Gastrocnemius medialis (tissue), 4 donors: ENCODE measurements at places on chromosomes 2 and 18. TPM values are rescaled to one million over a fixed set of nuclear protein-coding genes. Genes with fewer than 3 reads are reported as not detected.

The INHBB gene
- total RNA-seq = 15.6 TPM

The BOLL gene
- total RNA-seq = 2.4 TPM

DNA sequence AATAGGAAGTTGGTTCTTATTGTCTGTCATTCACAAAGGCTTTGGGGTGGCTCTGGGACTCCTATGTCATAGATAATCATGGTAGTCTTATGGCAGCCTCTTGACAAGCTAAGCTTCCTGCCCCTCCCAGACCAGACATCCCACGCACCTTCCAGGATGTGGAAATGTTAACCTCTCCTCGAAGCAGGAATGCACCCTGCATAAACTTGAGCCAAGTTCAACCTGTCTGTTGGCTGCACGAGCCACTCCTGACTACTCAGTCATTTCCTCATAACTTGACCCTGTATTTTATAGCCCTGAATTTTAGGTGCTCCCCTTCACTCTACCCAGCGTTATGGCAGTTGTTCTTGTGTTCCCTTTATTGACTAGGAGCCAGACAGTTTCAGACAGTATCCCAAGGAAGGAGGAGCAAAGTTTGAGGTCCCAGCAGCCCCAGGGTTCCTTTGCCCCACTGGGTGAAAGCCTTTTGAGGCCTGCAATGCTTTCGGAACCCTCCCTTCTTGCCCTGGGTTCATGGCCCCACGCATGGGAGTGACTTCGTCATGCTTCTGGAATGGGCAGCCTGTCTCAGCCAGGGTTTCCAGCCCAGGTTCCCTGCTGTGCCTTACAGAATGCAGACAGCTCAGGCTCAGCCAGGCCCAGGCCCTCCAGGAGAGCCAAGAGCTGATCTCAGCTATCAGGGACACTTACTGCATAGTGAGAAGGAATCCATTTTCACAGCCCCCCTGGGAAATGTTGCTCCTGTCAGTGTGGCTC, 15.6 kb upstream of the INO80C start:
- H3K36me3 ChIP-seq = no peaks in the 10 kb centered on the region
- peak; percentile 59 for DNase-seq
- peak overlapping the region; percentile 80 for H3K27ac ChIP-seq
- H3K27me3 ChIP-seq = no peaks in the 10 kb centered on the region

DNA sequence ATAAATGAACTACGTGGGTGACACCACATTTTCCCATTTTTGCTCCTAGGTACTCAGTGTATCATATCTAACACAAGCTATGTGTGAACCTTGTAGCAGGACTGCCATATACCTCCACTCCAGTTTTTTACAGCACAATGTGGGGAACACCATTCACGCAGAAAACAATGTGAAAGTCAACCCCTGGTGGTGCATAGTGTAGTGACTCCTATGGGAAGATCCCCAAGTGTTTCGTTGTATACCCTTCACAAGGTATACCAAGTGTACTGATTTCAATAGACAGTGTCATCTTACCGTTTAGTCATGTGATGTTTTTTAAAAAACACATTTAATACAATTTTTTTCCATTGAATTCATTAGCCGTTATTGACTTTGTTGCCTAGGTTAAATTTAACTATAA, 68.1 kb downstream of the ANKRD12 start:
- peaks cover 27% of the 10 kb centered on the region for H3K4me1 ChIP-seq
- no peak overlapping the region for H3K4me3 ChIP-seq
- peaks cover 12% of the 10 kb centered on the region for H3K36me3 ChIP-seq
- no peaks in the 10 kb centered on the region for H3K27me3 ChIP-seq

DNA sequence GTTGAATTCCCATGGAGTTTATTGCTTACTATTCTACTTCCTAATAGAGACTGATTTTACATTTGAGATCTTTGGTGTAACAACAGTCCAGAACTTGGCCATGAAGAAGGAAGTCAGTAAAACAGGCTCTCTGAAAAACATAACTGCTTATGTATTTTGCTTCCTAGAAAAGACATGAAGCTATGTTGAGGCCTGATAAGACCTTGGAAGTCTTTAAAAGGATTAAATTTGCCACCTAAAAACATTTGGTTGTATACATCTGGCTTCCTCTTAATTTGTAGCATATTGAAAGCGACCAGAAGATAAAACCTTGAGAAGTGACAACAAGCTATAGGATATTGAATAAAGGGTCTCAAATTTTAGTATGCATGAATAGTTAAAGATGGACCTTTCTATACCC, 36.4 kb downstream of the PTRHD1 start:
- no peak overlapping the region for H3K4me3 ChIP-seq
- no peak for DNase-seq
- H3K36me3 ChIP-seq = peaks cover 65% of the 10 kb centered on the region
- no peaks in the 10 kb centered on the region for H3K27me3 ChIP-seq
- H3K4me1 ChIP-seq = no peaks in the 10 kb centered on the region

DNA sequence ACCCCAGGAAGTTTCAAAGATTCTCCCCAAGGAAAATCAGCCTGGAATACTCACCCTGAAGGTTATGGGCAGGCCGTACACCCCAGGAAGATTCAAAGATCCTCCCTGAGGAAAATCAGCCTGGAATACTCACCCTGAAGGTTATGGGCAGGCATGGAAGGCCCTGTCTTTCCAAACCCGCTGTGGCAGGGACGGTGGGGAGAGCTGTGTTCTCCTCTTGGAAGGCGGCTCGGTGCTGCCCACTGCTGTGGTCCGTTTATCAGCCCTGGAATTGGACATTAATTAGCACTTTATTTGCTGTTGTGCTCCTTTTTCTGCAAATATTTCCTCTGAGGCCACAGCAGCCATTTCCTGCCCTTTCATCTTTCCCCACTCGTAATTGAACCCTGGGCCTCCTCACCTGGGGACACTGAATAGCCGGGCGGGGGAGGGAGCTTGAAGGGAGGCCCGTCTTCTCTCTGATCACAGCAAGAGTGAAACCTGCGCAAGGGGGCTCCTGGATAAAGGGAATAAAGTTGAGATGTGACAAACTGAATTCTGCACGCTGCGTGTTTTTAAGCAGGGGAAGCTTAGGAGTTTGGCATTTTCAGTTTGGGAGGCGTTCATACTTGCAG, 308.7 kb upstream of the SALL3 start:
- no peak overlapping the region for H3K27ac ChIP-seq
- H3K4me1 ChIP-seq = no peaks in the 10 kb centered on the region
- H3K27me3 ChIP-seq = no peaks in the 10 kb centered on the region
- DNase-seq = no peak
- no peaks in the 10 kb centered on the region for H3K36me3 ChIP-seq
- H3K4me3 ChIP-seq = no peak overlapping the region

DNA sequence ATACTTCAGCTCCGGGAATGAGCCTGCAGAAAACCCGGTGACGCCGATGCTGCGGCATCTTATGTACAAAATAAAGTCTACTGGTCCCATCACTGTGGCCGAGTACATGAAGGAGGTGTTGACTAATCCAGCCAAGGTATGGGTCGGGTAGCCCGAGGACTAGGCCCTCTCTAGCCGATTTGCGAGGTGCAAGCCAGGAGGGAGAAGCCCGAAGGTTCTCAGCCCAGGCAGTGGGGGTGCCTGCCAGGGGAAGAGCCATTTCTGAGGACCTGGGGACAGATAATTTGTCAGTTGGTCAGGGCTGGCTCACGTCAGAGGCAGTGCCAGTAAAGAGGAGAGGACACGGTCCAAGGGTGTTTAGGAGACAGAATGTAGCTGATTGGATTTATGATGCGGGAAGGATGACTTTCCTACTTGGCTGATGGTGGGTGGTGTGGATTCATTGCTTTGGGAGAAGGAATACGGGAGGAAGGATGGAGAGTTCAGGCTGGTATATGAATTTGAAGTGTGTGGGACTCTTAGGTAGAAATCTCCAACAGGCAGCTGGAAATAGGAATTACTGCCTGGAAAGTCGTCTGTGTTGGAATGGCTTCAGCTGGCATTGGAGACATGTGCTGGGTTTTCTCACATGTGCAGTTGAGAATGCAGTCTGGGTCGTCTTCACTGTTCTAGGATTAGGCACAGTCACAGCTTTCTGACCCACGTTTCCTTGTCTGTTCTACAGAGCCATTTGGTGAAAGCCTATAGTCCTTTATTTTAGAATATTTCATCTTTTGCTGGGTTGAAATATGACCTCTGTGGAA, 874 bp downstream of the NDUFAF7 start:
- peak overlapping the region; percentile 90 for H3K4me3 ChIP-seq
- peaks cover 16% of the 10 kb centered on the region for H3K36me3 ChIP-seq
- peaks cover 31% of the 10 kb centered on the region for H3K4me1 ChIP-seq
- H3K27ac ChIP-seq = peak overlapping the region; percentile 95
- H3K27me3 ChIP-seq = no peaks in the 10 kb centered on the region

DNA sequence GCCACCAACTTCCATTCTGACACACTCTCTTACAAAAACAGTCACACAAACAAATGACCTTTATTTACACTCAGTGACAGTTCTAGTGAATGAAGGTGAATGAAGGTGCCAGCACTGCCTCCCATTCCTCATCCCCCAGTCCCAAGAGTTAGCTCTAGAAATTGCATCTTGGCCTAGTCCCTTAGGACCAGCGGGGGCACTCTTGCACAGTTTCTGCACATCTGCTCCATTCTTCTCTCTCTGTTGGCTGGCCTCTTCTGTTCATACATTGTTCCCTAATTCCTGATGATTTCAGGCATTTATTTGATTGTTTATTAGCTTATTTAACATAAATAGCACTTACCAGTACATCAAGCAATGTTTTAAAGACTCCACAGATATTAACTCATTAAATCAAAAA, 30.9 kb downstream of the GAREM1 start:
- H3K4me1 ChIP-seq = peaks cover 44% of the 10 kb centered on the region
- DNase-seq = no peak
- H3K27ac ChIP-seq = no peak overlapping the region
- no peak overlapping the region for H3K4me3 ChIP-seq
- no peaks in the 10 kb centered on the region for H3K27me3 ChIP-seq
- no peaks in the 10 kb centered on the region for H3K36me3 ChIP-seq
